ENCODE measurements at places on chromosomes 6 and 20. TPM values are rescaled to one million over a fixed set of nuclear protein-coding genes. Genes with fewer than 3 reads are reported as not detected.

The ZNF334 gene
- 0.70 TPM for total RNA-seq

DNA sequence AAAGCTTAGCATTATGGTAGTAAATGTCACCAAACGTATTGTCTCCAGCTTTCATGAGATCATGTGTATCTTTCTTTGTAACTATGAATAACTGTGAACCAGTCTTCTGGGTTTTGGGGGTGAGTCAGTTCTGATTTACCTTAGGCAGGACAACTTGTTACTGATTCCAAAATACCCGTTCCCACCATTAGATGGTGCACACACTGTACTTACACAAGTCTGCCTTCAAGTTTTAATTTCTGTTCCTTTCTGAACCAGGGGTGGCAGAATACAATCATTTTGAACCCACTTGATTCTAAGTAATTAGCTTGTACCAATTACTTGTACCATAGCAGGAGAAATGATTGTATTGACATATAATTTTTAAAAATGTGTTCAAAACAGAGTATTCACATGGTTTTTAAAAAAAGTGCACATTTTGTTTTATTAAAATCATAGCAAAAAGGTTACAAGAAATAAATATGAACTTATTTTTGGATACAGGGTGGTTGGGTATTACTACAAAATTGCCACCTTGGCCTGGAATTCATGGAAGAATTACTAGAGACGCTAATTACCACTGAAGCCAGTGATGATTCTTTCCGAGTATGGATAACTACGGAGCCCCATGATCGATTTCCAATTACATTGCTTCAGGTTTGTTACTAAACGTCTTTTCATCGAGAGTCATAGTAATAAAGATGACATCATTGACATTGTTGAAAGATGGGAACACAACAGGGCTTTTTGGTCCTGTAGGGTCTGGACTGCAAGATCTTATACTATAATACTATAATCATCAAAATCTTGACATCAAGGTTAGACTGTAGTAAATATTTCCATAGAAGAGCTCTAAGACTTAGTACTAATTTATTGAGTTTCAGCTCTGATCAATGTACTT, 75.2 kb upstream of the GLP1R start:
- no peak overlapping the region for H3K27ac ChIP-seq
- DNase-seq: no peak
- no peaks in the 10 kb centered on the region for H3K4me1 ChIP-seq

GRCh38 chr6:161318456-161318855, 44.6 kb upstream of the AGPAT4 start:
- no peaks in the 10 kb centered on the region for H3K4me1 ChIP-seq
- no peak for DNase-seq
- H3K27me3 ChIP-seq: no peaks in the 10 kb centered on the region
- no peak overlapping the region for H3K27ac ChIP-seq

- no peak overlapping the region for H3K4me3 ChIP-seq
- H3K27ac ChIP-seq: no peak overlapping the region
- peaks cover 9% of the 10 kb centered on the region for H3K4me1 ChIP-seq
- no peak for DNase-seq
Measured at GRCh38 chr6:42075159-42075838, 25.0 kb downstream of the TAF8 start.

- H3K36me3 ChIP-seq: no peaks in the 10 kb centered on the region
- H3K27me3 ChIP-seq: no peaks in the 10 kb centered on the region
- H3K27ac ChIP-seq: no peak overlapping the region
- H3K4me1 ChIP-seq: no peaks in the 10 kb centered on the region
- no peak overlapping the region for H3K4me3 ChIP-seq
Measured at GRCh38 chr6:129287231-129288177, 404.6 kb downstream of the LAMA2 start.

Data from esophagus squamous epithelium (tissue), 5 donors.